ENCODE measurements at places on chromosomes 6 and 20. TPM values are rescaled to one million over a fixed set of nuclear protein-coding genes. Genes with fewer than 3 reads are reported as not detected.

BHLHE23 gene
- total RNA-seq, result not detected

RNF217 gene
- 6.8 TPM for total RNA-seq

C6orf120 gene
- total RNA-seq, result 12.1 TPM

ZNF165 gene
- 0.80 TPM for total RNA-seq

HTR1B gene
- total RNA-seq, result 0.32 TPM

FAM229B gene
- 7.5 TPM for total RNA-seq

C20orf144 gene
- total RNA-seq, result 0.08 TPM

PKHD1 gene
- not detected for total RNA-seq

HLA-DOA gene
- total RNA-seq, result 0.09 TPM

NR2E1 gene
- total RNA-seq, result 0.07 TPM

All from A549 treated with dexamethasone at 1 μM for 4 hours (cell line).